ENCODE measurements at places on chromosomes 1 and 21.

- no peak for DNase-seq
Measured at GRCh38 chr1:168235937-168236336, 10.1 kb downstream of the SFT2D2 start.

DNA sequence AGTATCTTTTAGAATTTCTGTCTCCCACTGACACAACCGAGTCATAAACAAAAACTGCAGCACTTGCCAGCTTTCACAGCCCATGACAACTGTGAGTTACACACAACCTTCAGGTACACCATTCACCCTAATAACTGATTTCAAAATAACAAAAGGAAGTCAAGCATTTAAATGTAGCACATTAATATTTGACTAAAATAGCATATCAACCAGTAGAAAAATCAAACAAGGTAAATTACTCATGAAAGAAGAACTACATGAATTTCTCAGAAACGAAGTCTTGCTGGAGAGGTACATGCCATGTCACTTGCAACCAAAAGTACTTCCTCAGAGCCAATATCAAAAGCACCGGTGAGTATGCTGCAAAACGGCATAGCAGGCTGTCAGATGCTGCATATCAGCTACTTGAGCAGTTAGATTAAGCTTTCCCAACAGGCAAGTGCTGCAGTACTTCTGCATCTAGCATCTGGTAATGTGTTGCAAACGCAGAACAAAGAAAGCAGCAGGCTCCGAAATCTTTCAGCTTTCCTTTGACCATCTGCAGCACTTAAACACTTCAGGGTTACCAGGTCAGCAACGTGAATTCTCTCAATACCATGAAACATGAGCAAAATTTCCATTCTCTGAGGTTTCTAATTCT is 223.2 kb downstream of the SMYD3 start:
- DNase-seq, result no peak

DNA sequence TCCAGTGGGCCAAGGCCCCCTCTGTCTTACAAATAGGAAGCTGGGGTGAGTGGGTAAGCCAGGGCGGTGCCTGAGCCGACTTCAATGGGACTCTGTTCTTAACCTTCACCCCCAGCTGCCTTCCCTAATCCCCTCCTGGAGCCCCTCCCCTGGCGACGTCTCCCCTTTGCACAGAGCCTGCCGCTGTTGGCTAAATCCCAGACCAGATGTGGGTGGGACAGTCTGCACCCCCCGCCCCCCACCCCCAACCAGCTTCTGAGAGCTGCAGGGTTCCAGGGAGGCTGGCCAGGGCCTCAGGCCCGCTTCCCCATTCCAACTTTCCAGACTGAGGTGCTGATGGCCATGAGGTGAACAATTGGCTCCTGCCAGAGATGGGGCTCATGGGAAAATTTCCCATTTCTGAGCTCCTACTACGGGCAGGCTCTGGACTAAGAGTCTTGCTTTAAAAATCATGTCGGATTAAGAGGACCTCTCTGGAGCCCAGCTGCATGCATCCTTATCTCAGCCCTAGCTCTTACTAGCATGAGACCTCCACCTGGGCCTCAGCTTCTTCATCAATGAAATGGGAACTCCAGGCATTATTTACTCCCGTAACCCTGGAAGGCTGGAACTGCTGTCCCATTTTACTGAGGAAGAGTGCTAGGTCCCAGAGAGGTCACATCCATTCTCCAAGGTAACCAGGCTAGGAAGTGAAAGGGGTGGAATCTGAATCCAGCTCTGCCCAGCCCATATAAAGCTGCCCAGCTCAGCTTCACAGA is 6.4 kb downstream of the COL8A2 start:
- no peak for DNase-seq

GRCh38 chr1:117860896-117861610 is 68.4 kb downstream of the GDAP2 start:
- DNase-seq, result no peak

- DNase-seq, result no peak
Measured at GRCh38 chr1:237763137-237763536, 127.6 kb downstream of the ZP4 start.

DNA sequence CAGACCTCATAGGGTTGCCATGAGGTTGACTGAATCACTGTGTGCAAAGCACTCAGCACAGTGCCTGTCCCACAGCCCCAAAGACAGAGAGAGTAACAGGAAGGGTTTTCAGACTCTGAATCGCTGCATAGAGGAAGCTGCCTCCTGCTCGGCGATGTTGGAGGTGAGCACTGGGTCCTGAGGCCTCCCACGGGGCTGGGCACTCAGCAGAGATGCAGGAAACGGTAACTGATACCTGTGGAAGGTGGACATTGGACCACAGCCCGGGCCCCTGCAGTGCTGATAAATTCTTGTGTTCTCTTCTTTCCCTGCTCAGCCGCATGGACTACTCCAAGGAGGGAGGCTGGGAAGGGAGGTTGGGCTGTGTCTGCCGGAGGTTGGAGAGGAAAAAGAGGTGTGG is 389.7 kb downstream of the PTPRU start:
- no peak for DNase-seq

DNA sequence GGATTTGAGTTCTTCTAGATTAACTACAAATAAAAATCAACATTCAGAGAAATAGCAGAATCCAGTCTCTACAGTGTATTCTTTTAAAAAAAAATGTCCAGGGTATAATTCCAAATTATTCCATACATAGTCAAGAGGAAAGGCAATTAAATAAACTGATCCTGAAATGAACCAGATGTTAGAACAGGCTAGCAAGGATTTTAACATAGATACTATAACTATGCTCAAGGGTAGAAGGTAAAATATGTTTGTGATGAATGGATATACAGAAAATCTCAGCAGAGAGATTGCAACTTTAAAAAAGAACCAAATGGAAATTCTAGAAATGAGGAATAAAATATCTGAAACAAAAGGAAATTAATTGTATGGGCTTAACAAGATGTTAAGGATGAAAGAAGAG is 32.4 kb downstream of the CYYR1 start:
- no peak for DNase-seq
